Stimulated activated CD4-positive, alpha-beta T cell treated with anti-CD3 and anti-CD28 coated beads, Interleukin-4, amount 100 ng/mL, for 1 hour (primary cell): ENCODE measurements at places on chromosomes 13 and 19.

- no peak for DNase-seq
These were observed 55.8 kb upstream of the KCTD15 start for GRCh38 chr19:33740811-33741396.

DNA sequence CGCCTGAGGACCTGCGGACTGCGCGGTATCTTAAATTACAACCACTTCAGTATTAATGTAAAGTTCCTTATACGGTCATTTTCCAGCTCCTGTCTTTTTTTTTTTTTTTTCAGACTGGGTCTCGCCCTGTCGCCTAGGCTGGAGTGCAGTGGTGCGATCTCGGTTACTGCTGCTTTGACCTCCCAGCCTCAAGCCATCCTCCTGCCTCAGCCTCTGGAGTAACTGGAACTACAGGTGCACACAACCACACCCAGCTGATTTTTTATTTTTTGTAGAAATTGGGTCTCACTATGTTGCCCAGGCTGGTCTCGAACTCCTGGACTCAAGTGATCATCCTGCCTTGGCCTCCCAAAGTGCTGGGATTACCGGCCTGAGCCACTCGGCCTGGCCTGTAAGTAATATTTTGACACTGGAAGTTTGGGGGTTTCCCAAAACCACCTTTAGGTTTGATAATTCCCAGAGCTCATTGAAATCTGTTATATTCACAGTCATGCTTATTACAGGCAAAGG lies 406 bp upstream of the EID2B start:
- DNase-seq: no peak

GRCh38 chr19:50535672-50536187 lies 22.0 kb upstream of the ASPDH start:
- no peak for DNase-seq

- DNase-seq: no peak
These were observed 5.4 kb downstream of the WDR18 start for GRCh38 chr19:989381-990081.

DNA sequence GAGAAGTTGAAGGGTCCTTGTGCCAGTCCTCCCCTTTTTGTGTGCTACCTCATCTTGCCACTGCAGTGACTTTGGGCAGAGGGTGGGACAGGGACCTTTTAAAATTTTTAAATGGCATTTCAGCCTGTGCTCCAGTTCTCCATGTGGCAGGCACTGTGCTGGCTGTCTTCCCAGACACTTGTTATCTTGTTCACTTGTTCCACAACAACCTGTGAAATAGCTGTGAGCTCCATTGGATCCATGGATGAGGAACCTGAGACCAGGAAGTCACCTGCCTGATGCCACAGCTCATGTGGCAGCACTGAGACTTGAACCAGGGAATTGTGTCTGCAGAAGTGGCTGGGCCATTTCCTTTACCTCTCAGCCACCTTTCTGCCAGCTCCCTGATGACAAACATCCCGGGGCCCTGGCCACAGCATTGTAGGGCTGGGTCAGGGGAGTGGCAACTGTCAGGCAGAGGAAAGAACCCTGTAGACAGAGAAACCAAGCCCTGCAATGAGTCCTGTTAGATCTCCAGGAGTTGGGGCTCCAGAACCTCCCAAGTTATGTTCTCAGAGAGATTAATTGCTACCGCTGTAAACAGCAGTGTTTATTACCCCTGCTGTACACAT lies 6.4 kb downstream of the EGLN2 start:
- no peak for DNase-seq

- no peak for DNase-seq
These were observed 69.9 kb downstream of the SLAIN1 start for GRCh38 chr13:77767413-77767812.
